Osteoblast (primary cell): ENCODE measurements at places on chromosomes 13 and 19. TPM values are rescaled to one million over a fixed set of nuclear protein-coding genes. Genes with fewer than 3 reads are reported as not detected.

DNA sequence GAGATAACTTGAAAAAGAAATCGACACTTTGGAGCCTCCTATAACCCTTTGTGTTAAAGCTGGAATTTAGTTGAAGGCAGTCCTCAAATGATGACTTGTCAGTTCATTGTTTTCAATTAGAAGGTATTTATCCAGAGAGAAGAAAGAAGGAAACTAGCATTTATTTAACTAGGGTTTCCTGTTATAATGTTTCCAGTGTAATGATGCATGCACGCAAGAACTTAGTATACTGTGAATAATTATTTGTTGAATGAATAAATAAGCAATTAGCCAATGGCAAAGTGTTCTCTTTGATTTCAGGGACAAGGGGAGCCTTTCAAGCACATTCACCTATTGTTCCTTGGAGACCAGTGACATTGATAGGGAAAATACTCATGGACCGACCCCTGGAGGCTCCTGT is 307.4 kb downstream of the KLF5 start:
- DNase-seq = no peak

GRCh38 chr13:48096670-48097069 is 1.8 kb upstream of the MED4 start:
- DNase-seq = no peak

Gene MAP4K1
- under 0.01 and 0.72 TPM in 2 replicates for total RNA-seq

GRCh38 chr13:49308921-49309408 is 61.2 kb downstream of the CDADC1 start:
- peak; percentile 65 for DNase-seq

- DNase-seq = no peak
Measured at GRCh38 chr19:15443325-15443724, 6.4 kb downstream of the WIZ start.

Gene LGALS14
- not detected in 2 replicates for total RNA-seq

Gene AKT2
- 115 and 118 TPM in 2 replicates for total RNA-seq

GRCh38 chr13:43629691-43630480 is 156.9 kb downstream of the ENOX1 start:
- DNase-seq = no peak

DNA sequence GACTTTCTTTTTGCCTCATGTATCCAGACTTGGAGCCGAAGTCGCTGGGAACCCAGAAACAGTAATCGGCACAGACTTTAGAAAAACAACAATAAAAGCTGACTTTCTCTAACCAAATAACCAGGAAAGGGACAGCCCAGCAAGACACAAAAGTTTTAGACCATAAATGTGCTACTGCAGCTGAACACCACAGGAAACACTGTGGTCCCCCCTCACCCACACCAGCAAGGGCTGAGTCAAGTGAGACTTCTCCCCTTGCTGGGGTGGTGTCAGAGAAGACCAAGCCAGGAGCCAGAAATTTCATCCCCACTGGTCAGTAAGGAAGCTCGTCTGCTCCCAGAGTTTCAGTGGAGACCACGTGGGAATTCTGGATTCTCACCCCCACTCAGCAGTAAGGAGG is 70.6 kb downstream of the ESD start:
- no peak for DNase-seq

- DNase-seq = no peak
Measured at GRCh38 chr13:45705918-45706317, 3.8 kb downstream of the CBY2 start.

DNA sequence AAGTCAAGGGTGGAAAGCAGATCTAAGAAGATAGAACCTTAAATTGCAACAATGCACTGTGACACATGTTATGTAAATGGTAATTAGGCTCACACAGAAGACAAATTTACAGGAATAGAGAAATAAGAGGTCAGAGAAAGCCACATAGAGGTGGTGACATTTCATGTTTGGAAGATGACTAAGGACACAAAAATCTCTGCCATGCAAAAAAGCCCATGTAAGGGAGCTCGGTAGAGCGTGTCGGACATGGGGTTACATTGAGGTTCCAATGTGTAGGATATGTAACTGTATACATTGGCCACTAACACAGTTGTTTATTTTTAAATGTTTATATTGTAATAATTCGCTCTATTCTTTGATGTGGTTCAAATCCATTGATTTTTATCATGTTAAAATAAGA is 33.7 kb downstream of the SUGT1 start:
- DNase-seq = no peak

DNA sequence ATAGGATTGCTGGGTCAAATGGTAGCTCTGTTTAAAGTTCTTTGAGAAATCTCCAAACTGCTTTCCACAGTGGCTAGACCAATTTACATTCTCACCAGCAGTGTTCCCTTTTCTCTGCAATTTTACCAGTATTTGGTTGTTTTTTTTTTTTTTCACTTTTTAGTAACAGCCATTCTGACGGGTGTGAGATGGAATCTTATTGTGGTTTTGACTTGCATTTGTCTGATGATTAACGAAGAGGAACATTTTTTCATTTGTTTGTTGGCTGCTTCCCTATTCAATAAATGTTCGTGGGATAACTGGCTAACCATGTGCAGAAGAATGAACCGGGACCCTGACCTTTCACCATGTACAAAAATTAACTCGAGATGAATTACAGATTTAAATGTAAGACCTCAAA is 31.2 kb downstream of the CYP4F2 start:
- no peak for DNase-seq

DNA sequence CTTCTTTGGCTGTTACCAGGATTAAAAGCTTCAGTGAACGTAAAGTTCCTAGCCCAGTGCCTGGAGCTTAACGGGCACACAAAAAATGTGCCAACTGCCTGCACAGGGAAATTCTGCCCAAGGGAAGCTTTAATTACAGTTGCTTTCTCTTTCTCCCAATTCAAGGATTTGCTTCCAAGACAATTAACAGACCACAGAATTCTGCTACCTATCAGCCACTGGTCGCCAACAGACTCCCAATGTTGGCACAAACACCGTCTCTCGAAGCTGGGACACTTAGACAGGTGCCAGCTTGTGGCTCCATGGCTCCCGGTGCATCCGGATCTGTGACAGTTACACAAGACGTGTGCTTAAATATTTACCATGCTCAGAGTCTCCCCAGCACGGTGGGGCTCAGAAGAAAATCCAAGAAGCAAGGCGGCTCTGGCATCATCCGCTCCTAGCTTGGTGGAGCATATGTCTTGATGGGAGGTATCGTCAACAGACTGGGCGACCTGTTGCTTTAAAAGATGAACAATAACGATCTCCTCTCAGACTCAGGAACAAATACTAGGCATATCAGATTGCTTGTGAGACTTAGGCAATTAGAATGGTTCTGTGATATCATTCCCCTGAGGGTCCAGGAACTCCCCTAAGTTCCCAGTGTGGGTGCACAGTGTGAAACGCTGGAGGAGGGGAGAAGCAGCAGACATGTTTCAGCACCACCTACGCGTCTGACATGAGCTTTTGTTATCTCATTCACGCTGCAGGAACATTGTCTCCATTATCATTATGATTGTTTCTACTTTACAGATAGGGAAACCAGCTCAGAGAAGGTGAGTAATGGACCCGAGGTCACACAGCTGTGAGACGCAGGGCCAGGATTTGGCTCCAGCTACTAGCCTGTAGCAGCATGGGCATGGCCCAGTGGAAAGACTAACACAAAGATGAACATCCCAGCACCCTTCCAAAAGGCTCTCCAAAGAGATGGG is 61.6 kb downstream of the ALOX5AP start:
- no peak for DNase-seq

GRCh38 chr13:48194379-48194754 is 38.6 kb upstream of the ITM2B start:
- DNase-seq = no peak

Gene PRSS57
- total RNA-seq = not detected in 2 replicates

- peak; percentile 29 for DNase-seq
Measured at GRCh38 chr13:32902029-32902780, 114.0 kb upstream of the KL start.

- DNase-seq = no peak
Measured at GRCh38 chr19:30888937-30889336, 460.3 kb downstream of the TSHZ3 start.

DNA sequence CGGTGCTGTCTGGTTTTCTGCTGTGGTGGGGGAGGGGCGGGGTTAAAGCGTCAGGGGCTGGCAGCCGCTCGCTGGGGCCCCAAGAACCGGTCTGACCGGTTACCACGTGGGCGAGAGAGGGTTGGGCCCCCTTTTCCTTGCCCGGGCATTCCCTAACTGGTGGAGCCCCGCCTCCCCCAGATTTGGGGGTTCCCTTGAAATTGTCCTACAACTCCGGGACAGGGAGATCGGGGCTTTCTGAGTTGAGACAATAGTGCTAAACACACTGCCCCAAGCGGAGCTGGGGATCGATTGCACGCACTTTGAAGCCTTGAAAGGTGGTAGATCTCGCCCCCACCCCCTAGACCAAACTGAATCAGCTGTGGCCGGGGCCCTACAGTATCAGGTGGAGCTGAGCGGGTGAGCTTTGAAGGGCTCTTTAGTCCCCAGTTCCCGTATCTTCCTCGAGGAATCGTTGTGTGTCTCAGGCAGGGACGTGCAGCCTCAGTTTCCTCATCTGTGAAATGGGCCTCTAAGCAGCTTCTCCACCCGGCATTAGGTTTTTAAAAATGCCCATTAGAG is 4.8 kb downstream of the IER2 start:
- DNase-seq = peak; percentile 95

Gene PTH2
- total RNA-seq = not detected in 2 replicates

Gene ARHGAP45
- 0.59 and 0.72 TPM in 2 replicates for total RNA-seq

DNA sequence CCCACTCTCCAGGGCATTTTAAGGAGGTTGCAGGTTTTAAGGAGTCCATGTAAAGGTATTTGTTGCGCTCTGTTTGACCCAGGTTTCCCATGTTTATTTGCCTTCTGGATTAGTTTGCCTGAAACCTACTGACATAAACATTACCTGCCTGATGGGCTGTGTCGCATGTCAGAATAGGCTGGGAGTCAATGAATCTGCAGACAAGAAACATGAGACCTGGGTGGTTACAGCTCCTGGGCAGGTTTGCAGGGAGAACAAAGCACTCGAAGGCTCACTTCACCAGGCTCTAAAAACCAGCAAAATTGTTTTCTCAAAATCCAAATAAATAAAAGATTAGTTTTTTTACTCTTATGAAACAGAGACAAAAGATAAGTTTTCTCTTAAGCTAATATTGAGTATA is 114.4 kb upstream of the SERTM1 start:
- no peak for DNase-seq

DNA sequence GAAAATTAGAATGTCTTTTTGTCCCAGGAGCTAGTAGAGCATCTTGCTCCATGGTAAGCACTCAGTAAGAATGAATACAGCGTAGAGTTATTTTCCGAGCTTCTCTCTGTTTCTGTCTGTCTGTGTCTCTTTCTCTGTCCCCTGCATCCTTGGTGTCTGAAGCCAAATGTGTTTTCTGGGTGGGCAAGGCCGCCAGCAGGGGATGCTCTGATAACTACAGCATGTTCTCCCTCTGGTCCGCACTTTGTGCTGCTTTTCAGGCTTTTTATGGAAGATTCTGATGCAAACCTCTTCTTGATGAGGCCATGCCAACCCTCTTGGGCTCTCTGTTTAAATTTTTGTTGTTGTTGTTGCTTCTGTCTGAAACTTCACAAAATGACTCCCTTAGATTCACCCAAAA is 142.8 kb upstream of the UBL3 start:
- no peak for DNase-seq

Gene TMEM238
- 0.29 TPM in 1 of 2 replicates, not detected in the other for total RNA-seq

Gene KLK12
- total RNA-seq = not detected in 2 replicates

- no peak for DNase-seq
Measured at GRCh38 chr13:50990818-50991506, 81.4 kb downstream of the RNASEH2B start.
